ENCODE measurements at places on chromosomes 11 and 22. TPM values are rescaled to one million over a fixed set of nuclear protein-coding genes. Genes with fewer than 3 reads are reported as not detected.

ADAMTS8 gene
- total RNA-seq, result 39.1 TPM

DNAJB7 gene
- not detected for total RNA-seq

WNT7B gene
- 5.4 TPM for total RNA-seq

GRCh38 chr11:95559899-95560298, 229.7 kb downstream of the FAM76B start:
- H3K36me3 ChIP-seq, result no peaks in the 10 kb centered on the region
- no peaks in the 10 kb centered on the region for H3K4me1 ChIP-seq
- no peak overlapping the region for H3K4me3 ChIP-seq
- no peak overlapping the region for H3K27ac ChIP-seq
- no peak for DNase-seq

- DNase-seq, result no peak
- no peaks in the 10 kb centered on the region for H3K36me3 ChIP-seq
- H3K27me3 ChIP-seq, result peaks cover 4% of the 10 kb centered on the region
- H3K27ac ChIP-seq, result no peak overlapping the region
Measured at GRCh38 chr22:44197271-44197670, 16.5 kb downstream of the PARVG start.

GRCh38 chr11:104155375-104155774, 8.6 kb downstream of the PDGFD start:
- DNase-seq, result no peak
- H3K27ac ChIP-seq, result no peak overlapping the region
- H3K4me1 ChIP-seq, result no peaks in the 10 kb centered on the region
- H3K4me3 ChIP-seq, result no peak overlapping the region
- H3K36me3 ChIP-seq, result no peaks in the 10 kb centered on the region
- no peaks in the 10 kb centered on the region for H3K27me3 ChIP-seq

- H3K4me1 ChIP-seq, result peaks cover 25% of the 10 kb centered on the region
- H3K36me3 ChIP-seq, result no peaks in the 10 kb centered on the region
- no peak for DNase-seq
- H3K27me3 ChIP-seq, result no peaks in the 10 kb centered on the region
- no peak overlapping the region for H3K27ac ChIP-seq
- H3K4me3 ChIP-seq, result no peak overlapping the region
Measured at GRCh38 chr11:96103102-96103501, 179.2 kb upstream of the MTMR2 start.

- H3K27ac ChIP-seq, result no peak overlapping the region
- H3K4me3 ChIP-seq, result no peak overlapping the region
- H3K36me3 ChIP-seq, result no peaks in the 10 kb centered on the region
- peak; percentile 40 for DNase-seq
Measured at GRCh38 chr22:48827904-48828555, 999.6 kb downstream of the BRD1 start.

- peaks cover 16% of the 10 kb centered on the region for H3K4me1 ChIP-seq
- H3K36me3 ChIP-seq, result no peaks in the 10 kb centered on the region
- no peak for DNase-seq
- no peak overlapping the region for H3K4me3 ChIP-seq
- H3K27ac ChIP-seq, result no peak overlapping the region
- H3K27me3 ChIP-seq, result no peaks in the 10 kb centered on the region
Measured at GRCh38 chr11:76777876-76778275, 5.3 kb upstream of the TSKU start.

DNA sequence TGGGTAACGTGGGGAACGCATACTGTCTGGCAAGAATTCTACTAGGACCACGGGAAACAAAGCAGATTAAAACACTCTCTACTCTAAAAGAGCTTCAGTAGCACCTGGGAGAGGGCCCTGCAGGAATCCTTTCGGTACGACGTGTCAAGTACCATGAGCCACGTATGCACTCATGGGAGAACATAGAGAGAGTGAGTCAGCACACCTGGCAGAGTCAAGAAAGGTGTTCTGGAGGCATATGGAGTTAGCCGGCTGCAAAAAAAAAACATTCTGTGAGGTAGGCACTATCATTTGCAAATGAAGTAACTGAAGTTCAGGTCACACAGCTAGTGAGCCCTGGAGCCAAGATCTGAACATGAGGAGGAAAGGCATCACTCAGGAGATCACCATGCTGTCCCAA, 71.1 kb upstream of the BID start:
- no peaks in the 10 kb centered on the region for H3K36me3 ChIP-seq
- peaks cover 12% of the 10 kb centered on the region for H3K4me1 ChIP-seq
- no peak for DNase-seq
- no peak overlapping the region for H3K27ac ChIP-seq
- H3K27me3 ChIP-seq, result no peaks in the 10 kb centered on the region
- no peak overlapping the region for H3K4me3 ChIP-seq

GRCh38 chr11:21142007-21142406, 472.6 kb downstream of the NELL1 start:
- no peak for DNase-seq
- no peaks in the 10 kb centered on the region for H3K36me3 ChIP-seq
- H3K4me3 ChIP-seq, result no peak overlapping the region
